Activated naive CD4-positive, alpha-beta T cell (primary cell): ENCODE measurements at places on chromosomes 3 and 15.

DNA sequence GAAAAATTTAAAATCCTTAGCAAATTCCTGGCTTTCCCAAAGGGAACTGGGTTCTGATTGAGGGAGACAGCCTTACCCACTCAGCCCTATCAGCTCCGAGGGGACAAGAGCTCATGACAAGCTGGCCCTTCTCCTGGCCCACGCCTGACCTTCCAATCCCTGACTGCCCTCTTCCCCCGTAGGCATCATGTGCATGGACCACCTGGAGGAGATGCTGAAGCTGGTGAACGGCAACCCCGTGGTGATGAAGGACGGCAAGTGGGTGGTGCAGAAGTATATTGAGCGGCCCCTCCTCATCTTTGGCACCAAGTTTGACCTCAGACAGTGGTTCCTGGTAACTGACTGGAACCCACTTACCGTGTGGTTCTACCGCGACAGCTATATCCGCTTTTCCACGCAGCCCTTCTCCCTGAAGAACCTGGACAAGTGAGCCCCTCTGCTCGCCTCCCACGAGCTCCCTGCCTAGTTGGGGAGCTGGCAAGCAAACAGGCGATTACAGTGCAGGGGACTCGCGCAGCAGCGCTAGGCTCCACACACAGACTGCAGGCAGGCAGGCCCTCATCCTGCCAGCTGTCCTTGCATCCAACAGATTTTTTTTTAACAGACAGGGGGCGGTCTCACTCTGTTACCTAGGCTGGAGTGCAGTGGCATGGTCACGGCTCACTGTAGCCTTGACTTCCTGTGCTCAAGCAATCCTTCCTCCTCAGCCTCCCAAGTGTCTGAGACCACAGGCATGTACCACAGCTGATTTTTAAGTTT lies 16.8 kb downstream of the RPUSD3 start:
- no peak for DNase-seq

GRCh38 chr3:27883266-27883665 lies 161.1 kb upstream of the EOMES start:
- DNase-seq, result no peak

DNA sequence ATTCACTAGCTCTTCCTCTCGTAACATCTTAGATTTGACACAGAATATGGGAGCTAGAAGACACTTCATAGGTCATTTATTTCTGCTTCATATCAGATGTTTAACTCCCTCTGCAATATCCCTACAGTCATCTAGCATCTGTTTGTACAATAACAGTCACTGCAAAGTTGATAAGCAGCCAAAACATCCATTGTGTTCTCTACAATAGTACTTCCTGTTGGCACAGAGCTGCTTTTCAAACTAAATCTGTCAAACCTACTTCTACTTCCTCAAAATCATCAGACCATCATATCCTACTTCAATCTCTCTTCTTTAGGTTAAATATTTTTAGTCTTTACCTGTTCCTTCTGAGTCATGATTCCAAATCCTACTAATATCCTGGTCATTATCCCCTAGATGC lies 233.2 kb downstream of the FGF12 start:
- DNase-seq, result no peak

DNA sequence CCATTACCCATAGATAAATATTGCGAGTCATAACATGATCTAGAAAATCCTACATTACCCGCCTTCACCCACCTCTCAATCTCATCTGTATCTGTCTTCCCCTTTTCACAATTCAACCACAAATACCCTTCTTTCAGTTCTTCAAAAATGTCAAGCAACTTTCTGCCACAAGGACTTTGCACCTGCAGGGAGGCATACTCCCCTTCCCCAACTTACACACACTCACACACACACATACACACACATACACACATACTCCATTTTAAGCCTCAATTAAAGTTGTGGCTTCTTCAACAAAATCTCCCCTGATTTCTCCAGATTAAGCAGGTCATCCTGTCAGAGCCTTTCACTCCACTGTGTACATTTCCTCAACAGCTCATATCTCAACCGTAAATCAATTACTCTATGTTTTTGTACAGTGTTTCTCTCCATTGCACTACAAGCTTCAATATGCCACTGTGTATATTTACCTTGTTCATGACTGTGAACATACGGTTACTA lies 33.1 kb upstream of the CCDC50 start:
- DNase-seq, result no peak

GRCh38 chr3:17235310-17235709 lies 350.6 kb downstream of the PLCL2 start:
- no peak for DNase-seq

GRCh38 chr3:193972832-193973231 lies 163.1 kb upstream of the HES1 start:
- DNase-seq, result no peak

- no peak for DNase-seq
Observed at GRCh38 chr3:42115215-42115614, 24.1 kb downstream of the TRAK1 start.

GRCh38 chr15:67746450-67746849 lies 78.9 kb upstream of the SKOR1 start:
- DNase-seq, result no peak

DNA sequence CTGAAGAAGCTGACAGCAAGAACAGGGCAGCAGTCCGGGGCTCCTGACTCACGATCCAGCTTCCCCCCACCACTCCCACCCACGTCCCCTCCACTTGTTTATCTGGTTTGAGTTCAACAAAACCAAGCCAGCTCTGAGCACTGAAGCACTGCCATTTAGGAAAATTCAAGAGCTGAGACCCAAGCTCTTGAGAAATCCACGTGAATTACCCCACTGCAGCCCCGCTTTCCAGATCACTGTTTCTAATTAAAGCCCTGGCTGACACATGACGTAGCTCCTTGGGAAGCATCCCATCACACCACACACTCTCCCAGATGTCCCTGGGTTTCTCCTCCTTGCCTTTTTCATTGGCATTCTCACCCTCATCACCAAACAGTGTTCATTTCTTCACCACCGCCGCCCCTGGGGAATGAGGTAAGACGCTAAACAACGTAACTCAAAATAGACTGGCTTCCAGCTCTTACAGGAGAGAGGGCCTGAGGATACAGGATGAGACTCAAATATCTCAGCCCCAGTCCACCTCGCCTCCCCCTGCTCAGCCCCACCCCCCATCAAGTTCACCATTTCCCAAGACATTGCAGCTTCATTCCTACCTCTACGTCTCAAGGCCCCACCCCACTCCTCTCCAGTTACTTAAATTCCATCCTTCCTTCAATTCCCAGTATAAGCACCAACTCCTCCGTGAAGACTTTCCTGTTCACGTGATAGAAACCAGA lies 95.4 kb downstream of the SRGAP3 start:
- no peak for DNase-seq

DNA sequence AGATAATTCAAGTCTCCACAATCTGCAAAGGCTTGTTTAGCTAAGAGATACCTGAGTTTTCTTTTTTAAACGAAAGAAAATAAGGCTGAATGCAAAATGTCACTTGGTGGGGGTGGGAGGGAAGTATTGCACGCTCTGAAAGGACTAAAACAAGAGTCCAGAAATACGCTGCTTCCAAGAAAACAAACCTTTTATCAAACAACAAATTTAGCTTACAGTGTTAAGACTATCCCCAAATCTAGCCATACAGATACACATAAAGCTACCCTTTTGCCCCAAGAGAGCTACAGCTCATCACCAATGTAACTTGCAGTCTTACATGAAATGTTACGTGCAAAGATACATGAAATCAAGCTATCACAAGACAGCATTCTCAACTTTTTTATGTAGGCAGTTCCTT lies 522.5 kb downstream of the FOXP1 start:
- no peak for DNase-seq

GRCh38 chr3:156559321-156559720 lies 4.4 kb upstream of the SSR3 start:
- no peak for DNase-seq
